ENCODE measurements at places on chromosomes 5 and 9.

DNA sequence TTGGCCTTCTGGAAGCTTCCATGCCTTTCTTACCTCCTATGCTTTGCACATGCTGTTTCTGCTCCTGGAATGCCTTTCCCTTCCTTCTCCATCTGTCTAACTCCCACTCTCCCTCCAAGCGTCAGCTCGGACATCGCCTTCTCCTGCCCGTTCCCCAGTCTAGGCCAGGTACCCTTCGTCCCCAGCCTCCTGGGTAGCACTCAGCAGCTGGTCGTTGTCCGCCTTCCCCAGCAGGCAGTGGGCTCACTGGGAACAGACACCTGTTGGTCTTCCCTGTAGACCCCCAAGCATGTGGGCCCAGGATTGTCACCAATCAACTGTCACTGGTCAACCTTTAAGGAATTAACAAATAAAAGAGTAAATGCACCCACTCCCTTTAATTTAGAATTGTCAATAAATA, 202.2 kb downstream of the RGS3 start:
- DNase-seq, result no peak

DNA sequence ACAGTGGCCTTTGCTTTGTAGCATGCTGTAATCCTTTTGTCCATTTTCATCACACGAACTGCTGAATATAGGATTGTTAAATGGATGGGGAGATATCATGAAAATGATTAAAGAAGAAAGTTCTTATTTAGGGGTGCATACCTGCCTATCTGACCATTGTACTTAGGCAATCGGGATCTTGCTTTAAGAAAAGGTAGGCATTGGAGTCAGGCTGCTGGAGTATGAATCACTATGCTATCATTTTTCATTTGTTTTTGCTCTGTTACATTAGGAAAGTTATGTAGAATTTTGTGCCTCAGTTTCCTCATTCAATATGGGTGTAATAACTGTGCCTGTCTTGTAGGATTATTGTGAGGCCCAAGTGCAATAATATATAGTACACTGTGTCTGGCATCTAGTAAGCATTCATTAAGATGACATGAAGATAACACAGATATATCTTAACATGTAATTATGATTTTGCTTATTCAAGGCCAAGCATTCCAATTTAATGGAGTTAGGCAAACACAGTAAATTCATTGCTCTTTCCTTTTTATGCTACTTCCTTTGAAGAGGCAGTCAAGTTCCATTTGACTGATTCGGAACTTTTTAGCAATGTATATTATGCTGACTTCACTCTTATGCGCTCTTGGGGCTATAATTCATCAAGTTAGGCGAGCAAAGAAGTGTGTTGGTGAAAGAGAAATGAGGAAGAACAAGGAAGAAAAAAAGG, 109.9 kb upstream of the CDKN2B start:
- no peak for DNase-seq

GRCh38 chr5:51383131-51384121, at the start of gene ISL1:
Gene ISL1 (plus strand): TSS chr5:51383448. CDS start chr5:51383672, 224 bp downstream.
- DNase-seq, result no peak

DNA sequence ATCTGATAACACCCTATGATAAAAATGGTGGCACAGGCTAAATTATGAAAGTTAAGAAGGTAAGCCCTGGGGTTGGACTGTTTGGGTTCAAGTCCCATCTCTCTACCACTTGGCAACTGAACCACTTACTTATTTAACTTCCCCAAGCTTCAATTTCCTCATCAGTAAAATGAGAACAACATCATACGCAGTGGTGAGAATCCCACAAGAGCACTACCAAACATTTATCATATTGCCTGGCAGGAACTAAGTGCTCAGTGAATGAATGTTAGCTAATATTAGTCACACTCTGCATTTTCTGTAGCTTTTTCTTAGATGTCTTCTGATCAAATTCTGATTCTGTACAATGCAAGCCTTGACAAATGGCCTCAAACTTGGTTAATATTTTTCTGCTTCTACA, 306.7 kb downstream of the EBF1 start:
- DNase-seq, result no peak

GRCh38 chr5:164998590-164998989, 1493.2 kb downstream of the MAT2B start:
- no peak for DNase-seq

- no peak for DNase-seq
Observed at GRCh38 chr5:177132136-177133095, 1.2 kb upstream of the NSD1 start.

DNA sequence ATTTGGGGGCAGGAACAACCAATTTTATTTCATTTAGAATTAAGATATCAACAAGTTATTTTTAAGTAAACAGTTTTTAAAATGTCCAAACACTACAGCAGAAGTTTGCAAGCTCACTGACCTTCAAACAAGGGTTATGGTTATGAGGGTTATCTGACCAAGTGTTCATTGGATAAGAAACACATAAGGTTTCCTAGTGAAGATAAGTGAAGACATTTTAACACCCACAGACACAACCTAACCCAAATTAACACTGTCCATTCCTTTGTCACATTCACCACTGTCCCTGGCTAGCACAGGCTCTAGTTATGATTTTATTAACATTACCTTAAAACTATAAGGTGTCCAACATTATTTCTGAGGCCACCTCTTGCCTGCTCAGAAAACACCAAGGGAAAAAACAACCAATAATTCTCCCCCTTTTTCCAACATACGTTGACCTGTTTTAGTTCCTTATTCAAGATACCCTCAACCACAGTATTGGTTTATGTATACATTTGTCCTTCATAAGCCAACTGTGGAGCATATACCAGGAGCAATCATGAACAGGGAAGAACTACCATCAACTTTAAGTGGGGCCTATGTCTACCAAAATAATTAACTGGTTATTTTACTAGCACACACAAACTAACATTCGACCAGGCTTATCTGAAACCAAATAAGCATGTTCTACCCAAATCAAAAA, 4.0 kb downstream of the ETF1 start:
- DNase-seq, result no peak

- DNase-seq, result no peak
Observed at GRCh38 chr5:178417391-178417811, 172.8 kb downstream of the COL23A1 start.

DNA sequence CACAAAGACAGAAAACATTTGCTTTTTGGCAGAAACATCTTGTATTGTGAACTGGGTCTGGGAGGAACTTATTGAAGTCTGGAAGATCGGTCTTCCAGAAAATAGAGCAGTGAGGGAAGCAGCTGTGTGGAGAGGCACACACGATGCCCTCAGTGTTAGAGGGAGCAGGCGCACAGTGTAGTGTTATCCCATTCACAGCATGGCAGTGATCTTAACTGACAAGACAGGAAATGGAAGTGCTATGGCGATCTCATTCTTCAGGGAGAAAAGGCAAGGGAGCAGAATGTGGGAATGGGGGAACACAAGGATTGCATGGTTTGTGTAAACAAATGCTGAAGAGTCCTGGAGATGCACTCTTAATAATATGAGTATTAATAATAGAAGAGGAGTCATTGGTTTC, 161.0 kb downstream of the PBX3 start:
- no peak for DNase-seq

DNA sequence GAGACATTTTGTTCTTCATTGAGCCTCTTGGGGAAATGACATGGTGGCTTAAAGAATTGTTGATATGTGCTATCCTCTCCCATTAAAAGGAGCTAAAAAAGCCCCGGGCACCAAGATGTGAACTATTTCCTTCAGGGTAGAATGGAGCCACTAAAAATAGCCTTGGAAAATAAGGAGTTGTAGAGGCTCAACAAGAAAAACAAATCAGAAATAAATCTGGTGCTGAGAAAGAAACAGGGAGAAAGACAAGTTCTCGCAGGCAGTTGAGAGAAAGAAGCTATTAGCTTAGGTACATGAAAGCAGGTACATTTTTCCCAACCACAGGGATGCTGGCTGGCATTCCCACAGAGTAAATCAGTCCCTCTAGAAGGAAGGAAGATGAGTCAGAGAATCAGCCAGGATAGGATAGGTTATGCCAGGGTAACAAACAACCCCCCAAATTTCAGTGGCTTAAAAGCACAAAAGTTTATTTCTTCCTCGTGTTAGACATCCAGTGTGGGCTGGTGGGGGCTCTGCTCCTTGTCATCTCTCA, 134.6 kb upstream of the ADRA1B start:
- no peak for DNase-seq

DNA sequence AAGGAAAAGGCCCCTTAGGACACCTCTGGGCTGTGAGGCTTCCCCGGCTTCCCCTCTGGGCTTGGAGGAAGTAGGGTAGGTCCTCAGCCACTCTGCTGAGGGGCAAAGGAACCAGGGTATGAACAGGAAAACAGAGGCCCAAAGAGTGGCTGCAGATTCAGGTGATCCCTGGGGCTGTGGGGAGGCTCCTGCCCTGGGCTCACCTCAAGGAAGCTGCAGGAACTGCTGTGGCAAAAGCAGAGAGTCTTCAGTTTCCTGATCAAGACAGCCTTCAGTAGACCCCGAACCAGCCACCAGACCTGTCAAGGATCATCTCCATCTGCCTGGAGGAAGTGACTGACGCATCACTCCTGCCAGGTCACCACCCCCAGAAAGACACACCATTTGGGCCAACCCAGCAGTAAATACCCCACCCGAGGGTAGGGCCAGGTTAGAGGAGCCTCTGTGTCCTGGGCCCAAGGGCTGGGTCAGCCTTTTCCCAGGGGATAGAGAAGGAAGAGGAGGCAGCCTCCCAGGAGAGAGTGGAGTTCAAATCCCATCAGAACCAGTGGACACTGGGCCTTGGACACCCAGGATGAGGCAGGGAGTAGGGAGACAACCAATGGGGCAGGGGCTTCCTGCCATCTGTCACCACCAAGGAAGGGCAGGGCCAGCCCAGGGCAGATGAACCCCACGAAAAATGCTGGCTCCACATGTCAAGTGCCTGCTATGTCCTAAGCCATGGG, 5.8 kb upstream of the ST6GALNAC6 start:
- DNase-seq, result no peak

DNA sequence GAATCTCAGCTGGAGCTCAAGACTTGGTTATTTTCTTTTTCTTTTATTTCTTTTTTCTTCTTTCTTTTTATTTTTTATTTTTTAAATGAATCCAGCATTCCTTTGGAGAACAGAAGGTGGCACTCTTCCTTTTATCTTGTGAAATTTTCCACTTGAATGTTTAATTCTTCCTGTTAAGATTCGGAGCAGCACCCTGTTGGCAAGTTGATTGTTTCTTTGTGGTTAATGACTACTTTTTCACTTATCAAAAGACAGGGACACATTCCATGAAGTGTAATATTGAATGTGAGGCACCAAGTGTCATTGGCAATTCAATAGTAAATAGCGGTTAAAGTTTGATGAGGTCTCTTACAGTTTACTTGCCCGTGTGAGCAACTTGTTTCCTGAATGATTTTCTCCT, 240.5 kb upstream of the CHD1 start:
- no peak for DNase-seq

- DNase-seq, result no peak
Observed at GRCh38 chr5:173451651-173452050, 123.4 kb upstream of the STC2 start.

DNA sequence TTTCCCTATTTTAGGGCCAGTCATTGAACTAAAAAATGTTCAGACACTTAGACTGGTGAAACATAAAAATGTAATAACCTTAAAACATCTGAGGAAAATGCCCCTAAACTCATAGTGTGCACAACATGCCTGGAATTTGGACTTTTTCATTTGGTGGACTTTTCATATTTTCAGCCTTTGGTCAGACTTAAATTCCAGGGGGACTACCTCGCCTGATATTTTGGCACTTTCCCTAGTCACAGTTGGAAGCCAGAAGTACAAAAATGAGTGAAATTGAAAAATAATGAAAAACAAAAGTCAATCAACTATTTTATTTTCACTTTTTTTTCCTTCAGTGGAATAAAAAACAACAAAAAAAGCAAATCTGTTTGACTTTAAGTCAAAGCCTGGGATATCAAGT, 256.2 kb downstream of the ACTL7B start:
- DNase-seq, result no peak

GRCh38 chr5:176507911-176508310, 29.3 kb downstream of the RNF44 start:
- no peak for DNase-seq

- peak; percentile 47 for DNase-seq
Observed at GRCh38 chr5:119435436-119436132, 16.7 kb upstream of the HSD17B4 start.

DNA sequence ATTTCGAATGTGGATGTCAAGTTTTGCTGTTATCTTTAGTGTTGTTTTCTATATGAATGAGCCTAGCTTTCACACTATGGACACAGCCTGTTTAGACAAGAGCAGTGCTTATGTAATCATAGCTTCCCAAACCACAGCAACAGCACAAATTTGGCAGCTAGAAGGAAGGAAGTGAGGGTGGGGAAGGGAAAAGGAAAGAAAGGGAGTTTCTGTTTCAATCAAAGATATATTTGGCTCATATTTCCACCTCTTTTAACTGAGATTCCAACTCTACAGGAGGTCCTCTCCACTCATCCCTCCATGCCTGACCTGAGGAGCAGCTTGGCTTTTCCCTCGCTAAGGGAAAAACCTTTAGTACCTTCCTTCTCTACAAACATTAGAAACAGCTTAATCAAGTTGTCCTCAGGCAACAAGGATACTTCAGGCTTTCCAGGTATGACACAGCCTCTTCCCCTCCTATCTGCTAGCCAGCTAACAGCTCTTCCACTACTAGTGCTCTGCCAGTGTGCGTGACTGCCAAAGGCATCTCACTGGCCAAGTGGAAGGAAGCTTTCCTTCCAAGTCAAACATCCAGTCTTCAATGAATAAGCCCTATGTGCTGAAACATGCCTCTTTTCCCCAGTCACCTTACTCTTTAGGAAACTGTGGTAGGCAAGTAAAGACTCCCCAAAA, 268.6 kb upstream of the PTGER4 start:
- DNase-seq, result no peak

DNA sequence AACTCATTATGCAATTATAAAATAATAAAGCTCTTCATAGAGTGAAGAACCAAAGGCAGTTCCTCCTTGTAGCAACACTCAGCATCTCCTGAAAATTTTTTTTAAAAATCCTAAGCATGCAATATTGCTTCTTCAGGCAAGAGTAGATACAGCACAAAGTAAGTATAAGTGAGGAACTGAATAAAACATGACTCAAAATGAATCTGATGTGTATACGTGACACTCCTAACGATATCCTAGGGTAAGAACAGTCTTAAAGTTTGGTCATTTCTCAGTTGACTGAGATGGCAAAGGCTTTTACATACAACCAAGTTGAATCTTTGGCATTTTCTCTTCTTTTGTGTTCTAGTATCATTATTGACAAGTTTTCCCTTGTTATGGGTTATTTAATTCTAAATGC, 41.1 kb upstream of the AOPEP start:
- DNase-seq, result no peak
